Central memory CD8-positive, alpha-beta T cell (primary cell): ENCODE measurements at places on chromosomes 12 and 14.

DNA sequence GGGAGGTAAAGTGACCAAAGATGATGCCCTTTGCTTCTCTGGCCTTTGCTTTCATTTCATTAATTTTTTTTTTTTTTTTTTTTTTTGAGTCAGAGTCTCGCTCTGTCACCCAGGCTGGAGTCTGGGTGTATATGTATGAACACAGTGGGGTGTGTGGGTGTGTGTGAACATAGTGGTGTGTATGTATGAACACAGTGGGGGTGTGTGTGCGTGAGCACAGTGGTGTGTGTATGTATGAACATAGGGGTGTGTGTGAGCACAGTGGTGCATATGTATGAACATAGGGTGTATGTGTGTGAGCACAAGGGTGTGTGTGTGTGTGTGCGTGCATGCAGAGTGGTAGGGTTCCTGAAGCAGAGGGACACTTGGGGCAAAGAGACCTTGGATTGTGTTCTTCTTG lies 9.6 kb downstream of the KLC1 start:
- no peak for DNase-seq

GRCh38 chr12:45613296-45613695 lies 116.2 kb upstream of the ARID2 start:
- no peak for DNase-seq

DNA sequence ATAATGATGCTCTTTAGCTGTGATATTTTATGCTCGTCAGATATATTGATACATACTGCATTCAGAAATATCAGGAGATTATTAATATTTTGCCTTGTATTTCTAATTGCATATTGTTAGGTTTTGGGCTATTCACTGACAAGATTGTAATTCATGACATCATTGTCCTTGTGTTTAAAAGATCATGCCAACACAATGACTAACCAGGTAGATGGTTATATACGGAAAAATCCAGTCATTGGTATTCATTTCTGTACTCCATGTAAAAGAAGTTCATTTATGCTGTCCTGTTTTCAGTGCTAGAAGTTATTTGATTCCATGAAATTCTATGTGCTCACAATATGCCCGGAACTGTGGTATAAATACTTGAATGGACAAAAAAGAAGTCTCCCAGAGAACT lies 107.5 kb downstream of the KITLG start:
- no peak for DNase-seq

DNA sequence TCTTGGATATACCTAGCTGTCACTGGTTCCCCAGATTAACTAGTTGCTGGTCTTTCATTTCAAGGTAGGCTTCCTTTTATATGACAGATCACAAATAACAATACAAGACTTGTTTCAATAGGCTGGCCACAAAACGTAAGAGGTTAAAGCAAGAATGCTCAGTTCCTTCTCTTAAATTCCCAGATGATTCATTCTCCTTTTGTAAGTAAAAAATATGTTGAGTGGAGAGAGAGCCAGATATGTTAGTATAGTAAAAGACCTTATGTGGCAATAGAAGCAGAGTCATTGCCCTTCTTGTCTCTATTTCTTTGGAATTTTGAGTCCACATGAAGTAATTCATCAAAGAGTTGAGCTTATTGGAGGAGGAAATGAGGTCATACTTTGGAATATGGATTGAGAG lies 939.0 kb upstream of the ATXN7L3B start:
- DNase-seq, result no peak

- no peak for DNase-seq
Observed at GRCh38 chr12:25816637-25817036, 141.8 kb upstream of the RASSF8 start.

DNA sequence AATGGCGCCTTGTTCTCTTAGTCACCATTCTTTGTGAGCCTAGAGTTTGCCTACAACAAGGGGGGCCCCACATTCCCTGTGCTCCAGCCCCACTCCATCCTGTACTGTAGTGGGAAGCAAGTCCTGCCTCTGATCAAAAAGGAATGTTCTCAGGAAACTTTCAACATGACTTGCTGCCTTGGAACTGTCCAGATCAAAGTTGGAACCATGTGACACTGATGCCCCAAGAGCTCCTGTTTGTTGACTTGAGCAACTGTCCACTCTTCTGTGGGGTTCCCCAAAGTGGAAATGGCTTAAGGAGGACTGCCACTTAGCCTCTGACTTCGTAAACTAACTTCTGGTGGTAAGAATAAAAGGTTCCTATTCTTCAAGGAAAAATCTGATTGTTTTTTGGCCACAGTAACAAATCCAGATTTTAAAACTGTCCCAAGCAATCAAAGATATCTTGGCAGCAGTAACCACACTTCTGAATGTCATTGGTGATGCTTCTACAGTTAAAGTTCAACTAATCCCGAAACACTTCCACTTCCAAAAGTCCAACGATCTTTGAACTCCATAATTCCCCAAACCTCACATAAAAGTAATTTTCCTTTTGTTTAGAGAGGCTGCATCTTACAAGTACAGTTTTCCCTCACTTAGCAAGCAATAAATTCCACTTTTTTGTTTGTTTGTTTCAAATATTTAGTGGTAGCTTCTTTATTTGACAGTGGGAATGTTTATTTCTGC lies 67.2 kb downstream of the PAH start:
- no peak for DNase-seq

DNA sequence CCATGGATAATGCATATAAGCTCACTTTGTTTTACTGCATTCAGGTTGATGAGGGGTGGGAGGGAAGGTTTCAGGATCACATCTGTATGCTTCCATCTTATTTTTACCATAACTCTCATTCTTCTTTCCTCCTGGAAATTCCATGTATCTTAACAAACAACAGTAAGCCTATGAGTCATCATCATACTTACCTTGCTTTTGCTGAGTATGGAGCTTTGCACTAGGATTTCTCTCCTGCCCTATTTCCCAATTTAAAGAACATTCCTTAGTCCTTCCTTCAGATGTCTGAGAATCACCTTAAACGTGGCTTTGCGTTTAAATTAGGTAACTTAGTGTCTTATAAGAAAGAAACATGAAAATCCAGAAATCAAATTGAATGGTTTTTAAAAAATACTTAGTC lies 1.6 kb upstream of the CLEC14A start:
- no peak for DNase-seq

DNA sequence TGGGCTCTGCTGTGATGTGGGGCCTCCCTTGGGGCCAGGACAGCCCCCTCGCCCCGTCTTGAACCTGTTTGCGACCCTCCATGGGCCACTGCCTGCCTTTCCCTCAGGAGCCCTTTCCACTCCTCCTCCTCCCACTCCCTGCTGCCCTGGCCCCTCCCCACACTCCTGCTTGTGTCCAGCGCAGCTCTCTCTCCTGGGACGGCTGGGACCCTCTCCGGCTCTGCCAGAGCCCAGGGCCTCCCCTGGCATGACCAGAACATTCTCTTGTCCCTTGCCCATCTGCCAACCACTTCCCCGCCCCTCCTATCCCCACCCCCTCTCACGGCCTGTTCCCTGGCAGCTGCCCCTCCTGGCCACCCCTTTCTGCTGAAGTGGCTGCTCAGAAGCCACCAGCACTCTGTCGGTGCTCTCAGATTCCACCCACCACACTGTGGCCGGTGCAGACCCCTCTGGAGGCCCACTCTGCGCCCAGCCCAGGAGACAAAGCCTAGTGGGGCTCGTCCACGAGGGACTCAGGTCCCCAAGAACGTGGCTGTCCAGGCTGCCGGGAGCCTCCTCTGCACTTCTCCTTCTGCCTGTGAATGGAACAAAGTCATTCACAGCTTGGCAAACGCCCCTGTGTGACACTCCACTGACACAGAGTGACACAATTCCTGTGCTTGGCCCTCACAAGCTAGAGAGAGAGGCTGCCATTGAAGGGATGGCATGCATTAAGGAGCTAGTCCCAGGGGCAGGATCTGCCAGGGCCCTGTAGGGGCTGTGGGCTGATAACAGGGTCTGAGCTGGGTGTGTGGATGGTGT lies 1.4 kb downstream of the ASPG start:
- no peak for DNase-seq

DNA sequence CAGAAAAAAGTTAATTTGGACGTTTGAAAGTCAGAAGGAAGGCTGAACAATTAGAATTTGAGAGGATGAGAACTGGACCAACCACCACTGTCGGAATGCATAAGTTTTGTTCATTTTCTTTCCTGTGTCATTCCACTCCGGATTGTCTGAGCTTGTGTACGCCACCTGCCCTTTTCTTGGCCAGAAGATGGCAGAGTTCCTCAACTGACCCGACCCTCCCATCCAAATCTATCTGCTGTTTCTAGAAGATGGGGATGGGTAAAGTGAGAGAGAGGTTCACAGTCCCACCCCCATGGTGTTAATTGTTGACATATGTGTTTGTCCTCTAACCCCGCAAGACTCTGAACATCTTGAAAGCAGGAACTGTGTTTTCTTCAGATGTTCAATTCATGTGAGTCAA lies 388.0 kb downstream of the VRK1 start:
- DNase-seq, result no peak

DNA sequence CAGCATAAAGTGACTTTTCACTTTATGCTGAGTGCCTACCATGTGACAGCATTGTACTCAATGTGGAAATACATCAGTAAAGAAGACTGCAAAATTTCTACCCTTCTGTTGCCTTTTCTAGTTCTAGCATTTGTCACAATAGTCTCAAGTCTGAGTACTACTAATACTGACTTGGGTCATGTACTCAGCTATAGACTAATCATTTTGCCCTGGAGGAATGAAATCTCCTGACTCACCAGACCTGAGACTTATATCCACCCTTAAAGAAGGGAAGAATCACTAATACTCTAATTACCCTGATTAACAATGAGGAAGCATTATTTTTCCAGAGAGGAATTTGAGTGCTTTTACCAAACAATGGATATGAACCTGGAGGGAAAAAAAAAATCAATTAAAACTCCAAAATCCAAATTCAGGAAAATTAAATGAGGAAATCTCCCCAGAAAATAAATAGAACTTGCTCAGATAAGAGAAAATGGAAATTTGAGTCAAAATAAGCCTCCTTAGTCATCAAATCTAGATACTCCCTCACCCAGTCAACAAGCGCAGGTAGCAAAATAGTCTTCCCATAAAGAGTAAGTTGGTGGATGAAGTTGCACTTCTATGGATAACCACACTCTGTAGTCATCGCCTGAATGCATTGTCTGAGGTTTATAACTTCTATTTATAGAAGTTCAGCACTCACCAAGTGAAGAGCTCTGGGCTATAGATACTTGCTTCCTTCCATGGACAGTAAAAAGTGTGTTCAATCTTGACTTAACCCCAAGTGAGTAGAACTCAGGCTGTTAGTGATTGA lies 386.6 kb downstream of the SYT1 start:
- DNase-seq, result no peak
